ENCODE measurements at places on chromosomes 11 and 22.

DNA sequence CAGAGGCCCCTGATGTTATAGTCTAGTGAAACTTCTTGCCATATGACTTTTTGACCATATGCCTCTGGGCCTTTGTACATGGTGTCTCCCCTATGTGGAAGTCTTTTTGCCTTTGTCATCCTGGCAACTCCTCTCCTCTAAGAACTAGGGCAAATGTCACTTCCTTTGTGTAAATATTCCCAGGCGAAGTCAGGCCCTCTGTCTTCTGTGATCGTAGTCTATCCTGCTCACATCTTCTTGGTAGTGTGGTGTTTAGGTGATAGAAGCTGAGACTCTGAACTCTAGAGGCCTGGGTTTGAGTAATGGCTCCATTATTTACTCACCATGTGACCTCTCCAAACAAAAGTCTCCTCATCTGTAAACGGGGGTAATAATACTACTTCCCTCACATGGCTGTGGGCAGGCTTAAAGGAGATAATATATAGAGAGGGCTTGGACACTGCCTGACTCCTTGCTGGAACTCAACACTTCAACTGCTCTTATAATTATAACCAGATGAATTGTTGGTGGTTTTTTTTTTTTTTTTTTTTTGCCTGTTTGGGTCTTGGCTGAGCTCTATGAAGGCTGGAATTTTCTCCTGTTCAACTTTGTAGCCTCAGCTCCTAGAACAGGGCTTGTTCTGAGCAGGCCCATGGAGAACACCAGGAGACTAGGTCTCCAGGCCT is 43.8 kb downstream of the INSC start:
- DNase-seq = no peak

GRCh38 chr22:45880091-45880715 is 96.8 kb downstream of the WNT7B start:
- DNase-seq = no peak

DNA sequence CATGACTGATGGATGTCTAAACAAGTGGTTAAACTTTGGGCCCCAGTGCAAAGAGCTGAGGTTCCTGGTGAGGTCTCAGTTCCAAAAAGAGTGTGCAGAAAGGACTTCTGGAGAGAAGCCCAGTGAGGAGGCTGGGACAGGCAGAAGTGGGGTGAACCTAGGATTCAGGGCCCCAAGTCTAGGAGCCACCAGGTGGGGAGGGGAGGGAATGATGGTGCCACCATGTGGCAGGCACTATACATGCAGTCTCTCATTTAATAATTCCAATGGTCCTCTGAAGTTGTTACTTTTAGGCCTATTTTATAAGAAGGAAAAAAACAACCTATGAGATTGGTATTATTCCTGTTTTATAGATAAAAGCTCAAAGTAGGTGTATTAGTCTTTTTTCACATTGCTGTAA is 102.0 kb downstream of the INSC start:
- peak; percentile 10 for DNase-seq

DNA sequence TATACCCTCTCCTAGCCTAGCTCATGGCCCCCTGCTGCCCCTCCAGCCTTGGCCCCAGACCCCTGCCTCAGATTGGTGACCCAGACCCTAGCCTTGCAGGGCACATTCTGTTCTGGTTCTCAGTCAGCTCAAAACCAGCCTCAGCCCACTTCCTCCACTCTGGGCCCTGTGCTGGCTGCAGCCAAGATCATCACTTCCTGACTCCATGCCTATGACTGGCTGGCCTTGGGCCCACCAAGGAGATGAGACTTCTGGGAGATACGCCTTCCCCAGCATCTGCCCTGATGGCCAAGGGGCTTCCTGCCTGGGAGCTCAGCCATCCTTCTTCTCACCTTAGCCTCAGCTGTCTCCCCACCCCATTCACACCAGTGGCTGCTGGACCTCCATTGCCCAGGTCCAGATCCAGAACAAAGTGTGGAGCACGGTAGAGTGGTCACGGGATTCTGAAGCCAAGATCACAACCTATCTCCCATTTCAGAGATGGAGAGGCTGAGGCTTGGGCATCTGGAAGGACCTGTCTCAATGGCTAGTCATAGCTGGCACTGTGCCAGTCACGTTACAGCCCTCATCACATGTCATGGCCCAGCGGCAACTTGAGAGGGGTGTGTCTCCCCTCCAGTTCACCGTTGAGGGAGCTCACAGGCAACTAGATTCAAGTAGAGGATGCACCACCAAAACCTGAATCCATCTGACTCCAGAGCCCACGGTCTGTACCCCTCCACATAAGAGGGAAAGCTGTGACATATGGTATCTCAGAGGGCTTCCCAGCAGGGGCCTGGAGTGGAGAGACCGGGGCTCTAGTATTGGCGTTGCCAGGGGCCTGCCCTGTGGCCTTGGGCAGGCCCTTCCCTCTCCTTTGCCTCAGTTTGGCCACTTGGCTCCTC is 43.0 kb upstream of the KLHL35 start:
- DNase-seq = peak; percentile 71

DNA sequence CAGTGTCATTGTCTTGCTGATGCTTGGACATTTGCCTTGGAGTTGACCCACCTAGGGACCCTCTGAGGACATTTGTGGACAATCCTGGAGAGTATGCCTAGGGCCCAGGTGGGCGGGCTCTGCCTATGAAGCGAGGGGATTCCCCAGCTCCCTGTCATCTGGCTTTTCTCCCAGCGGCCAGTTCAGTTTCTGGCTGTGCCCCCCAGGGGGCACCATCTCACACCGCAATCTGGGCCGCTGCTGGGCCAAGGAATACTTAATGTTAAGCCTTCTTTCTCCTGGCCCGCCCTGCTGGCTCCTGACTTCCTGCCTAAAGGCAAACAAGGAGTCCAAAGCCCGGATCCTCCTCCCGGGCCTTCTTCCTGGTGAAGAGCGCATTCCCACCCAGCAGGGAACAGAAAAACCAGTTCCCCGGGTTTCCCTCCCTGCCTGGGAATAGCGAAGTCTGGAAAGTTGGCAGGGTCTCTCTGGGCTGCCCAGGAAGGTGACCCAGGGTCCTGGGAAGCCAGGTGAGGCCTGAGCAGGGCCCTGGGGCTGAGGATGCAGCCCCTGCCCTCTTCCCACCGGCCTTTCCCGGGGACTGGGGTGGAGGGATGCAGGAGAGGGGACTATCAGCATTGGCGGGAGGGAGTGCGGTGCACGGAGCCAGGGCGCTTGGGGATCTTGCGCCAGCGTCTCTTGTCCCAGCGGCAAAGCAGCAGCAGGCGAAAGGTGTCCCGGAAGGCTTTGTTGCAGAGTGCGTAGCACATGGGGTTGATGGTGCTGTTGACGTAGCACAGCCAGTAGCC is 11.9 kb downstream of the CHRM1 start:
- no peak for DNase-seq

GRCh38 chr11:46527591-46528130 is 66.2 kb downstream of the AMBRA1 start:
- DNase-seq = no peak

GRCh38 chr22:41947424-41948080 is 600 bp upstream of the CENPM start:
- DNase-seq = no peak

DNA sequence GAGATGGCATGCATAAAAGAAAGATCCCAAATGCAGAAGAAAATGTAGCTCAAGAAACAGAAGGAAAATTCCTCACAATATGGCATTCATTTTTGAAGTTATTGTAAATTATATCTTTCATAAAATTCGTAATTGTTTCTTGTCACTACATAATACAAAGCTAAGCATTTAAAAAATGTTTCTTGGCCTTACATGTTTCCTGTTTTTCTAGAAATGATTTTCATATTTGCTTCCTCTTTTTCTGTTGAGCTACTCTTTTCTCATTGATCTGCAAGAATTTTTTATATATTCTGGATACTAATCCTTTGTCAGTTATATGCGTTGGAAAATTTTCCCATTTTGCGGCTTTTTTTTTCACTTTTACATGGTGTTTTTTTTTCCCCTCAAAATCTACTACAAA is 48.0 kb downstream of the ENTHD1 start:
- no peak for DNase-seq

DNA sequence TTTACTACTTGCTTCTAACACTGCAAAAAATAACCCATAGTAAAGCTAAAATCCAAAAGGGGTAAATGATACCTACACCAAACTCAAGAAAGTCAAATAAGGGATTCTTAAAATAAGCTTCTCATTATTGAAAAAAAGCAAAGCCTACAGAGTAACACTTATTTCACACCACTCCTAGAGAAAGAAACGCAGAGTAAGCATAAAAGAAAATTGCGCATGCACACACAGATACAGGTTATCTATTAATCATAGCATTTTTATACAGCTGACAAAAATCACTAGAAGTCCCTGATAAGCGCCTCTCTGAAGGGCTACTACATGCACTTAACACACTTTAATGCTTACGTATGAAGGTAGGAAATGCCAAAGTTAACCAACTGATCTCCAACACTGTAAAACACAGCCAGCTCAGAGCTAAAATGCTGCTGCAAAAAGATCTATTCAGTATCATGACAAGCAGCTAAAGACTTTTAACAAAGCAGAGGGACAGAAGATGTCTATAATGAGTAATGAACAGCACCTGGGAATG is 14.0 kb downstream of the RBFOX2 start:
- no peak for DNase-seq

DNA sequence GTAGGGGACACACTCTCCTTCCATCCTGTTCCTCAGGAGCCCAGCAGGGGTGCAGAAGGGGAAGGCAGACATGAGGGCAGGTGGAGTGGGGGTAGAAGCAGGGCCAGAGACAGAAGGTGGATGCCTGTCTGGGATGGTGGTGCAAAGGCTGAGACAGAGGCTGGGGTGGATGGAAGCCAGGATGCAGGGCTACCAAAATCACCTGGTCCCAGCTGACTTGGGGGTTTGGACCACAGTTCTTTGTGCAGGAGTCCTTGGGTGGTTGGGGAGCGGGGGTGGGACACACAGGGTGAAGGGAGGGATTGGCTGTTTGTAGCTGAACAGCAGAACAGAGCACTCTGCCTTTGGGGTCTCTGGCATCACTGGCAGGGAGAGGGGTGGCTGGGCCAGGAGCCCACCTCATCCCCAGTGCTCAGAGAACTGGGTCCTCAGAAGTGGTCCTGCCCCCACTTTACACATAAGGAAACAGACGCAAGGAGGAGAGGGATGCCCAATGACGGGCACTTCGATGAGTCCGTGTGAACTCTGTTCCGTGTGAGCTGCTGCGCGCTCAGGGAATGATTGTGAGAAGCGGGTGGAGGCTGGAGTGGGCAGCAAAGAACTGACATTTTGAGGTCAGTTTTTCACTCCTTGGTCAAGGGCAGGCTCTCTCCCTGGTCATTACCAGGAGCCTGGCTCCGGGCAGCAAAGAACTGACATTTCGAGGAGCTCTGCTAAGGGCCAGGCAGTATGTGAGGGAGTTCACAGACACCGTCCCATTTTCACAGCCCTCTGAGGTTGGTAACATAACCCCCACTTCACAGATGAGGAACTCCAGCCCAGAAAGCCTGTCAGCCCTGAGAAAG is 1.9 kb downstream of the TAGLN start:
- no peak for DNase-seq

- no peak for DNase-seq
Measured at GRCh38 chr11:102573851-102574250, 43.3 kb upstream of the MMP7 start.

- DNase-seq = no peak
Measured at GRCh38 chr22:40322021-40322420, 24.3 kb upstream of the ADSL start.

DNA sequence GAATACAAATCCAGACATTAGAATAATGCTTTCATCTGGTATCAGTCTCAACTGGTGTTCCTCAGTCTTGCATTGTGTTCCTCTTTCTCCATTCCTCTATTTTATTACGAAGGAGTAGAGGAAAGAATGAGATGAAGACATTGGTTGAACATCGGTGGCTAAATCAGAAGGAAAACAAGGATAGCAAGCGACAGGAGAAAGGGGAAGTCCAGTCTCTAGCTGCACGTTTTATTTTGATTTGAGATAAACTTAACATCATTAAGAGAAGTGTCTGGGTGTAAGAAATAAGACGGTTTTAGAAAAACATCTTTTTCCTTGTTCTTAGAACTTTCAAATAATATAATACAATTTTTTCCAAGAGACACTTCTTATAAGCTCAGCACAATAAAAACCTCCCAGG is 6.2 kb downstream of the SOX6 start:
- DNase-seq = no peak

Measured in activated CD4-positive, alpha-beta T cell treated with anti-CD3 and anti-CD28 coated beads, Interleukin-2, Interleukin-6, amounts not matched to agents 100 ng/mL and 50 ng/mL, durations not matched to agents 16 hours and 8 hours (primary cell).